ENCODE measurements at places on chromosomes 7 and 10. TPM values are rescaled to one million over a fixed set of nuclear protein-coding genes. Genes with fewer than 3 reads are reported as not detected.

DNA sequence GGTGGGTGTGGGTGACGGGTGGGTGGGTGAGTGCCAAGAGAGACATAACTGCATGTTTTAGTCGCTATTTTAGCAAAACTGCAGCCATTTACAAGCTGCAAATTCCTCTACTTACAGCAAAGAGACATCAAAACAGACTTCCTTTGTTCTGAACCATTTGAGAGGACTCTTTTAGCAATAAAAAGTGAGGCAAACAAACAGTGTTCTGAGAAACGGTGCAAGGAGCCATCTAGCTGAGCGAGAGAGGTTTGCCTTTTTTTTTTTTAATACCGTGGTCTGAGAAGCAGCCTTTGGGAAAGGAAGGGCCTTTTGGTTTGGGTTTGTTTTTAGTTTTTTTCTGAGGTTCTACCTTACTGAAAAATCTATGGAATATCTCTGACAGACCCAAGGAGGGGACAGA is 62.9 kb downstream of the SCRN1 start:
- no peak for DNase-seq

DNA sequence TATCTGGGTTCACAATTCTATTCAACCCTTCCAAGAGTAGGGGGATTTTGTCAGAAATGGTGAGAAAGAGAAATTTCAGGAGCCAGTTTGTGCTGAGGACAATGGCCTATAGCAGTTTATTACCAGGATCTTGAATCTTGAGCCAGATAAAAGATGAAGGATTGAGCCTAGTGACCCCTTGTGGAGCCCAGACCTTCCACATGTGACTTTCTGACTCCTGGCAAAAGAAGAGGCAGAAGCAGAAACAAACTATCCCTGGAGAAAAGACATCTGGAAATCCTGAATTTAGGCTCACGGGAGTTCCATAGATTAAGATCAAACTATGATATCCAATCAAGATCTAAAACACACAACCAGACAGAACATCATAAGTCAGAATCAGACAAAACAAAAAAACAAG is 60.9 kb upstream of the CHRM2 start:
- peak; percentile 34 for DNase-seq

DNA sequence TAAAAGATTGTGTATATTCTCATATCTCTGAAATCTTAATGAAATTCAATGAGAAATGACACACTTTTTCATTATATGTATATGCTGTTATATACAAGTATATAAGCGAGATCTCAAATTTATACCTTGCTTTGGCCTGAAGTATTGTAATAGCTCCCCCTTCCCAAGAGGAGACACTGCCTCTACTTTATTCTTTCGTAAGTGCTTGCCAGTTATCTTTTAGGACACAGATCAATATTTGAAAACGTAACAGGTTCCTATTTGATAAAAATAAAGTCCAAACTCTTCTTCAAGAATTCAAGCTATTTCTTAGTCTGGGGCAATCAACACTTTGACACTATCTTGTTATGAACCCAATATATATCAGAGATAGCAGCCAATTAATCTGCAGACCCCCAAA is 24.9 kb downstream of the WASL start:
- no peak for DNase-seq

GJD4 gene
- not detected for polyA plus RNA-seq

RADIL gene
- 4.3 TPM for polyA plus RNA-seq

GRCh38 chr7:48096273-48096672 is 7.2 kb downstream of the UPP1 start:
- no peak for DNase-seq

DNA sequence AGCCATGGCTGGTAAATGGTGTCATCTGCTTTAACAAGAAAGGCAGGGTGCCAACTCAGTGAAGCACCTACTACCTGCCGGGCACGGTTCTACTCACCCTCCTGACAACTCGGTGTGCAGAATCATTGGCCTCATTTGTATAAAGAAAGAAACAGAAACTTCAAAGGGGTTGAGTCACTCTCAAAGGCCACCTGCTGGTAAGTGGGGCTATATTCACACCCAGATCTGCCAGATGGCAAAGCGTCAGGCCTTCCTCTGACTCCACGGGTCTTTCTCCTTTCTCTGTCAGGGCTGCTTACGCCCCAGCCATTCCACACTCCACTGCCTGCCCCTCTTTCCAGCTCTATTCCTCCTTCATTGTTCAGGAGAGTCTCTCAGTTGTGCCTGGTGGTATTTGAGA is 309.2 kb downstream of the GFRA1 start:
- no peak for DNase-seq

GIMAP8 gene
- polyA plus RNA-seq: not detected

AKR1B1 gene
- polyA plus RNA-seq: 216 TPM

GRCh38 chr7:2717293-2718261 is 29.6 kb downstream of the AMZ1 start:
- peak; percentile 90 for DNase-seq

OR2F2 gene
- polyA plus RNA-seq: 0.07 TPM

COL13A1 gene
- polyA plus RNA-seq: 21.0 TPM

DNA sequence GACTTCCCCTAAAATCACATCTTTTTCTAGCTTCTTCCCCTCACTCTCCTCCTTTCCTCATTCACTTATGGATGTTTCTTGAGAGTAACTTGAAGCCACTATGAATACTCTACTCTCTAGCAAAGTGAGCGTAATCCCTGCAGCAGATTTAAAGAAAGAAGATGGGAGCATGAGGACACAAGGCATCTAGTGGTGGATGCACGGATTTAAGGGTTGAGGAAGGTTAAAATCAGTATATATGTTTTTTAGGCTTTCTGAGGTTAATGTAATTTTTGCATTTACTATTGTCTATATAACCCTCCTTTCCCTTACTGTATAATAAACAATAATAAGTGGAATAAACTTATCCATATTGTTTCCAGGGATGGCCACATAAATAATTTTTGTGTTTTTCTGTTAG is 495.2 kb upstream of the TPK1 start:
- no peak for DNase-seq

INHBA gene
- 81.0 TPM for polyA plus RNA-seq

GRCh38 chr10:25865267-25865666 is 68.8 kb upstream of the MYO3A start:
- DNase-seq: no peak

DNA sequence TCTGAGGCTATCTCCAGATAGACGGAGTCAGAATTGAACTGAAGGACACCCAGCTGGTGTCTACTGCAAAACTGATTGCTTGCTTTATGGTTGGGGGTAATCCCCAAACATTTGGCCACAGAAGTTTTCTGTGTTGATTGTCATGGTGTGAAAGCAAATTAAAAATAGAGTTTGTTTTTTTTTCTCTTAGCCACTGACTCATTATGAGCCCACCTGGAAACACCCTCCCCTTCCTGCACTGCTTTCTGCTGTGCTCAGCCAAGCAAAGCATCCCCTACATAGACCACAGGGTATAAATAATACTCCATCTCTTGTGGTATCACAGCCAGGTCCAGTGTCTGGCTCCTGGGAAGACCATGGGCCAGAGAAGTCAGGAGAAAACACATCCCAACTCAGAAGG is 6.5 kb upstream of the VWC2 start:
- no peak for DNase-seq

- DNase-seq: peak; percentile 32
Measured at GRCh38 chr10:79390551-79391229, 43.4 kb downstream of the PPIF start.

DNA sequence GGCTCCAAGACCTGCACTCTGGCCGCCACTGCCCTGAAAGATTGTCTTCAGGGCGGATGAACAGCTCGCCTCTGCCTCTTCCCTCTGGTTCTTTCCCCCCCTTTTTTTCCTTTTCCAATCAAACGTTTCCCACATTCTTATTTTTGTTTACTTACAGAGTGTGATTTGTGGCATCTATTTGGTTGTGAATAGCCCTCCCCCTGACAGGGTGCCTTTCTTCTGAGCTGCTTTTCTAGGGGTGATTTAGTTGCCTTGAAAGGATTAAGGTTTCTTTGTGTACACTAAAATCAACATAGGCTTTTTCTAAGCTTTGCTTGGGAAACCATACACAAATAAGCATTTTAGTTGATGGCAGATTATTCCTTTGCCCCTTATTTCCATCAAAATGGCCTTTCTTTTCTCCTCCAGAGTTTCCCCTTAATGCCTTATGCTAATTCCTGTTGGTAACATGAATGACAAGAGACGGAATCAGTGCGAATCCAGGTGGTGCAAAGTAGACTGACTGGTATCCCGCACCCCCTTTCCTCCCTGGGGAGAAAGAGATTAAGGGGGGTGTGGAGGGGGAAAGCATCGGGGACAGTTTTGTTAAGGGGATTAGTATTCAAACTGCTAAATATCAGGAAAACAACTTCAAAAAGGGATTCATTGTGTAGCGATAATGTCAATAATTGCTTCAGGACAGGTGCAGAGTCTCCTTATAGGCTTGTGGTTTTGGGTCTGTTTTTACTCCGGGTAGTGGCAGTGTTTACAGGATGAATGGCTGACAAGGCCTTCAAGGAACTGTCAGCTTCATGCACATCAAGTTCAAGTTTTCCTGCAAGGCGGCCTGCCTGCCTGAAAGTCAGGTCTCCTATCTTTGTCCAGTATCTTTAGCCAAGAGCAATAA is 431.6 kb upstream of the GALNT17 start:
- DNase-seq: no peak

GLI3 gene
- polyA plus RNA-seq: 0.10 TPM

DNA sequence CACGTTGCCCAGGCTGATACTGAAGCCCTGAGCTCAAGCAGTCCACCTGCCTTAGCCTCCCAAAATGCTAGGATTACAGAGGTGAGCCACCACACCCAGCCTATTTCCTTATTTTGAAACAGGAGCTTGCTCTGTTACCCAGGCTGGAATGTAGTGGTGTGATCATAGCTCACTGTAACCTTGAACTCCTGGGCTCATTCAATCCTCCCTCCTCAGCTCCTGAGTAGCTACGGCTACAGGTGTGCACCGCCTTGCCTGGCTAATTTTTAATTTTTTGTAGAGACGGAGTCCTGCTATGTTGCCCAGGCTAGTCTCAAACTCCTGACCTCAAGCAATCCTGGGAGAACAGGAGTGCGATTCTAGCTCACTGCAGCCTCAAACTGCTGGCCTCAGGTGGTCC is 11.7 kb downstream of the MRLN start:
- DNase-seq: no peak

DNA sequence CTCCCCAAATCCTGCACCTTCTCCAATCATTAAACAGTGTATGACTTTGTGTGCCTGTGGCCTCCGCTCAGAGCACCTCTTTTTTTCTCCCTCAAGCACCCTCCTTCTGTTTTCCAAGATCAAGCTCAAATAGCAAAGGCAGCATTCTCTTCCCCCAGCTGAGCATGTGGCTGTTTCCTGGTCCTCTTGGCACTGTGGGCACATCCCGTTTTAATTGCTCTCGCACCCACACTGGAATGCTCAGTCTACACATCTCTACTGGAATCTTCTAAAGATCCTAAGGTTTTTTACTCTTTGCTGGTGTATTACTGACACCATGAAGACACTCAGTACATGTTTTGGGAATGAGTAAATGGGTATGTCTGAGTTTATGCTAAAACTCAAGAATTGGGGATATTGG is 107.4 kb downstream of the WDFY4 start:
- no peak for DNase-seq

DNA sequence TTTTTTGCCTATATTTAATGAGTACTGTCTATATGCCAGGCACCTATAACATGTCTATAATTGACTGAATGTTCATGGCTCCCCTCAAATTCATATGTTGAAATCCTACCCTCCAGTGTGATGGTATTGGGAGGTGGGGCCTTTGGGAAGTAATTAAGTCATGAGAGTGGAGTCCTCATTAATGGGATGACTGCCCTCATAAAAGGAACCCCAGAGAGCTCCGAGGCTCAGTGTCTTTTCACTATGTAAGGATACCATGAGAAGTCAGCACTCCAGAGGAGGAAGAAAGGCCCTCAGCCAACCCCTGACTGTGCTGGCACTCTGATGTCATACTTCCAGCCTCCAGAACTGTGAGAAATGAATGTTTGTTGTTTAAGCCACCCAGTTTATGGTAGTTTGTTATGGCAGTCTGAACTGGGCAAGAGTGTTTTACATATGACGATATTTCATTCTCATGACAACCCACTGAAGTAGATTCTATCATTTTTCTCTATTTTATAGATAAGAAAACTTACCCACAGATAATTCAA is 61.1 kb upstream of the PCGF5 start:
- no peak for DNase-seq

GRCh38 chr7:50721661-50722259 is 60.9 kb downstream of the GRB10 start:
- no peak for DNase-seq

GRCh38 chr10:21526860-21527597 is 1.5 kb upstream of the SKIDA1 start:
- peak; percentile 73 for DNase-seq

RPEL1 gene
- 0.08 TPM for polyA plus RNA-seq

GRCh38 chr7:3094701-3095445 is 51.2 kb upstream of the CARD11 start:
- DNase-seq: no peak

MAGI2 gene
- 1.1 TPM for polyA plus RNA-seq

TMEM213 gene
- polyA plus RNA-seq: not detected

SPDYE3 gene
- polyA plus RNA-seq: not detected

GRCh38 chr10:121592155-121592890 is 5.9 kb downstream of the FGFR2 start:
- no peak for DNase-seq

FGFR2 gene
- polyA plus RNA-seq: not detected

DNA sequence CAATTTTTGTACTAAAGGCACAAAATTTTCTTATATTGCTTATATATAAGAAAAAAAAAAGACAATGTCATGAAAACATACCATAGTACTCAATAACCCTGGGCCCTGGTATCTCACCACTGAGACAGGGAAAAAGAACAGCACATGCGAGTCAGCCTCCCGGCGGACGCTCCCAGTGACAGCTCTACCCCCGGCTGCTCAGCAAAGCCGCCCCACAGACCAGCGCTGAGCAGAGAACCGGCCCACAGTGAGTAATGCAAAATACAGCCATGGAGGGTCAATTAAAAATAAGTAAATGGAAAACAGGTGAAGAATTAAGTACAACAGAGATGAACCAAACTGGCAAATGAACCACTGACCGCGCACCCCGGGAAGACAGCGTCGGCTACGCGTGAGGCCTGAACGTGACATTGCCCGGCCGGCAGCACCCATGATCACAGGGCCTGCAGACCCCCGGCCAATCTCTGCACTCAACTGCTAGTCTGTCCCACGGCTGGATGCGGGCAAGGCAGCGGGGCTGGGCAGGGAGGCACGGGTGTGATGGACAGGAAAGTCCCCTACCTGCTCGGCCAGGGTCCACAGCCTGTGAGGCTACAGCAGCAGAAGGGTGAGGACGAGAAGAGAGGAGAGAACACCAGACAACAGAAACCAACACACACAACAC is 175.9 kb downstream of the ZMYND11 start:
- no peak for DNase-seq

- DNase-seq: peak; percentile 99
Measured at GRCh38 chr7:139777948-139778841, at the start of gene HIPK2. Gene HIPK2 (minus strand): TSS chr7:139777998. CDS start chr7:139777623, 375 bp downstream.

SH2D4B gene
- not detected for polyA plus RNA-seq

GRCh38 chr7:149007611-149008010 is 20.7 kb downstream of the PDIA4 start:
- no peak for DNase-seq
